Cerebellum (tissue), 4 donors: ENCODE measurements at places on chromosomes 3 and 15.

DNA sequence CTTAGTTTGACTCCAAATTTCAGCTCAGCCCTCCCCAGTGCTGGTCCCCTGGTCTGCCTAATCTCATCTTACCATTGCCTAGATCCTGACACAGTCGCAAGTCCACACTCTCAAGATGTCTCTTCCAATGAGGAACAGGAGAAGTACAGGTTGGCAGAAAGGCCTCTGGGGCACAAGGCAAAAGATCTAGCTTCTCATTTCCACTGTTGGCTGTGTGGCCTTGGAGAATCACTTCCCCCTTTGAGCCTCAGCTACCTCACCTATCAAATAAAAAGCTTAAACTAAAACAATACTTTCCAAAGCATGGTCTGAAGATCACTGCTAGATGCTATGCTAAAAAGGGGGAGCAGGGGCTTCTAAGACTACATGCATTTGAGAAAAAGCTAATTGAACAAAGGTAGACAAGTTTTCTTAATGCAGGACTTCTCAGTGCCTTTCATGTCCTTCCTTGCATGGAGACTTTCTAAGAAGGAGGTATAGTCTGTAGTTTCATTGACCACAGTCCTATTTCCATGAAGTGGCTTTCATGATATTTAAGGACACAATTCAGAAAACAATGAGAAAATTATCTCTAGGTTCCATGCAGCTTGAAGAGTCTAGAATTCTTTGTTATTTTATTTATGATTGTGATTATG is 118.0 kb upstream of the RAD18 start:
- DNase-seq = no peak

GRCh38 chr3:192830291-192831110 is 87.2 kb downstream of the MB21D2 start:
- DNase-seq = no peak

GRCh38 chr15:77507143-77507897 is 86.6 kb downstream of the HMG20A start:
- no peak for DNase-seq

DNA sequence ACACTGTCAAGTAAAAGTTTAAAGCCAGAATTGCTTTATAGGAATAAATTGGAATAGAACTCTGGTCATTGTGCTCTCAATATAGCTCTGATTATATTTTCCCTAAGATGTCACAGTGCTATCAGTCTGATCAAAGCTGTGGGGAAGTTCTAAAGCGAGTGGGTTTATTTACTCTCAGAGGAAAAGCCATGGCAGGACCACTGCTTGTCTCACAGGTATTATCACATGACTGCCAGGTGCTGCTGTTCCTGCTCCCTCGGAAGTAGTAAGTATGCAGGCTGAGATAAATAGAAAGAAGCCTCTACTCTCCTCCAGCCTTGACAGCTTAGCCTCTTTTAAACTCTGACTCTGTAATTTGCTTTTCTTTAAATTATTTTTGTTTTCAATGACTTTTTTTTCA is 49.1 kb upstream of the UTS2B start:
- DNase-seq = no peak

- DNase-seq = no peak
Observed at GRCh38 chr15:33142708-33143107, 51.8 kb downstream of the FMN1 start.

DNA sequence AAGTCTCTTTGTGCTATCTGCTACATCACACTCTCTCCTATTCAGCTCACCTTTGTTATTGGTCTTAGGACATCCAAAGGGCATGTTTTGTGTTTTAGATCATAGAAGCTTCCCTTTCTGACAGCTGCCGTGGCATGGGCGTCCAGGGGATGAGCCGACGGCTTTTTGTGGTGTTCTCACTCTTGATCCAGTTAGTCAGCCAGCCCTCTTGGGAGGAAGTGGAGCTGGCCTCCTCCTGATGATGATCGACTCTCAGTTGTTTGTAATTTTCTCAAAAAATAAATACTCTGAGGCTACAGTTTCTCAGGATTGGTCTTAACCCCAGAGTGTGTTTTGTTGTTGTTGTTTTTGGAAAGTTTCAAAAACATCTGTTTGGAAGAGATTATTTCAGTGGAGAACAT is 34.4 kb downstream of the BOC start:
- DNase-seq = no peak
